ENCODE measurements at places on chromosomes 13 and 19.
A peak's percentile ranks its signal among the peaks of the same experiment; 100 is the strongest.

DNA sequence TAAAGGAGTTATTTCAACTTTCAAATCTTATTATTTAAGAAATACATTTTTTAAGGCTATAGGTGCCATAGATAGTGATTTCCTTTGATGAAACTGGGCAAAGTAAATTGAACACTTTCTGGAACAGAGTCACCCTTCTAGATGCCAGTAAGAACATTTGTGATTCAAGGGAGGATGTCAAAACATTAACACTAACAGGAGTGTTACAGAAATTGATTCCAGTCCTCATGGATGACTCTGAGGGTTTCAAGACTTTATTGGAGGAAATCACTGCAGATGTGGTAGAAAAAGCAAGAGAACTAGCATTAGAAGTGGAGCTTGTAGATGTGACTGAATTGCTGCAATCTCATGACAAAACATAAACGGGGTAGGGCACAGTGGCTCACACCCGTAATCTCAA, 12.2 kb downstream of the KATNAL1 start:
- no peak for DNase-seq

DNA sequence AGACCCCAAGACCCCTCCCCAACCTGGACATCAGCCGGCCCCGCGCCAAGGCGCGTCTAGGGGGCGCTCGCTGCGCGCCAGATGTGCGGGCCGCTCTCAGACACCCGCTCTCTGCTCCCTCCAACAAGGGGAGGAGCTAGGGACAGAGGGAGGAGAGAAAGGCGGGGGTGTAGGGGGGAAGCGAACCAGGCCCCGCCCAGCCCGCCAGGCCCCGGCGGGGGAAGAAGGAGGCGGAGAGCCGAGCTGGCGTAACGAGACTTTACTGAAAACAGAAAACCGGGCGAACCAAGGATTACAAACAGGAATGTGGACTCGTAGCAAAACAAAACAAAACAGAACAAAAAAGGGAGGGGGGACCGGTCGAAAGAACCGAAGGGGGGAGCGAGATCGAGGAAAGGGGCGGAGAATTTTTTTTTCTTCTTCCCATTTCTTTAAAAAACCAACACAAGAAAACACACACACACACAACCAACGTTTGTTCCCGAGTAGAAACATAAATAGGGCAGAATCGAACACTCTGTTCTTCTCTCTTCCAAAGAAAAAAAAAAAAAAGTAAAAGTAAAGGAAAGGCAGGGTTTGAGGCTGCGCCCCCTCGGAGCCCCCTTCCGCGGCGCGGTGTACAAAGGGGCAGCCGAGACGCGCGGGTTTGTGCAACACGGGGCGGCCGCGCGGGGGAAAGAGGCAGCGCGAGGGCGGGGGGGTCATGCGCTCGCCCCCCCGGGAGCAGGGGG, 1.7 kb downstream of the JUND start:
- peak; percentile 71 for DNase-seq

DNA sequence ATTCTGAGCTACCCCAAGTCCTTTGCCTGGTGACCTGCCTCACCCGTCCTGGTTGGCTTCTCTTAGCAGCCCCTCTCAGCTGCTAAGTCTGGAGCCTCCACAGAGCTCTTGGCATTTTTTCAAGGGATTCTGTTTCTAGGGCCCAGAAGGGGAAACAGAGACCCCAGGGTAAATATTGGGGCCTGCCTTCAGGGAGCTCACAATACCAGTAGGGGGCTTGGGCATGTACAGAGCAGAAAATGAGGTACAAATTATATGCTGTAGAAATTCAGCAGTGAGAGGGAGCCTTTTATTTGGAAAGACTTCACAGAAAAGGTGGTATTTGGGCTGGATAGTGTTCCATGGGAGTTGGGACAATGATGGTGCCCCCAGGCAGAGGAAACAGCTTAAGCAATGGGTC, 3.7 kb downstream of the SAMD4B start:
- no peak for DNase-seq

GRCh38 chr19:44757057-44757734, 8.7 kb downstream of the BCL3 start:
- no peak for DNase-seq

- DNase-seq = no peak
These were observed 29.7 kb upstream of the CPB2 start for GRCh38 chr13:46134494-46134893.

DNA sequence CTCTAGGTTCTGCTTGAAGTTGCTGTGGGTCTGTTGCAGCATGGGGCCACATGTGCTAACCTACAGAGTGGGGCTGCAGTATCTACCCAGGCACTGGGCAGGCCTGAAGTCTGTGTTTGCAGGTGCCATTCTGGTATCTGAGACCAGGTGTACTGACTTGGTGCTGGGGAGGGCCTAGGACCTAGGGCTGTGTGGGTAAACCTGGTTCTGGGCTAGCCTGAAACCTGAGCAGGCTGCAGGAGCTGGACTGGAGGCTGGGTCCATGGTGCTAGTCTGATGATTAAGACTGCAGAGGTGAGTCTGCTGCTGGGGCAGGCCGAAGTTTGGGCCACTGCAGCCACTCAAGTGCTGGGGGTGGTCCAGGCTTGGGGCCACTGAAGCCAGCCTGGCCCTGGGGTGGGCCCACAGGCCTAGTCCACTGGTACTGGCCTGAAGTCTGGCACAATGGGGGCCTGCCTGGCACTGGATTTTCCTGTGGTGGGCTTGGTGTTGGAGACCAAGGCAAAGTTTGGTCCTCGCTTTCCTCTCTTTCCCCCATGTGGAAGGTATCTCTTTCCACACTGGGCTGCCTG, 310.6 kb downstream of the NDFIP2 start:
- no peak for DNase-seq

GRCh38 chr19:44647144-44647543, 3.4 kb downstream of the PVR start:
- no peak for DNase-seq

DNA sequence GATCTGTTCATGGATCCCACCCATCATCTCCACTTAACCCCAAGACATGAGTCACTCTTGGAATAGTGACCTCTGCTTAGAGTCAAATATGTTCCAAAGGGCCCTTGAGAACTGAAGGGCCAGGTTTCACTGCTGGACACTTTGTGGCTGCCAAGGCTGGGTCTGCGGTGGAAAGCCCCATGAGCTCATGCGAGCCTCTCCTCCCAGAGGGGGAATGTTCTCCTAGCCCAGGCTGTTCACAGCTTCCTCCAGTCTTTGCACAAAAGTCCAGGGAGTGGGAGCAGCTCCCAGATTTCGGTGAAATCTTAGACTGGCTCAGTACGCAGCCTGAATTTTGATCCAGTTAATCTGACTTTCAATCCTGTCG, 732 bp upstream of the DCLK1 start:
- no peak for DNase-seq

Measured in SW 1271 (cell line).